ENCODE measurements at places on chromosomes 5 and 9.

- peak; percentile 18 for ATAC-seq
Measured at GRCh38 chr5:42992088-42992879, 47.8 kb downstream of the ANXA2R start.

DNA sequence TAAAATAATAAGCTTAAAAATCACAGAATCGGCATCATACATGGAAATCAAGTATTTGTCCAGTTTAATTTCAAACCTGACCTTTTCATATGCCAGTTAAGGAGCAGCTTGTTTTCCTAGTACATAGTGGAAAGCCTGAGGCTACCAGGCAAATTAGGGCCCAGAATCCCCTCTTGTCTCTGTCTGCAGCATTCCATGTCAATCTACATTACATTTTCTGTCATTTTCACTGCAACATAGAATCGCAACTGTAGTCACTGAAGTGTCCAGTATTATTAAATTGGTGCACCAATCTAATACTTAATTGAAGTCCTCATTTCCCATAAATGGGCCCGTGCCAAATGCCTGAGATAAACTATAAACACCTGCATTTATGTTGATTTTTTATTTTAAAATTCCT lies 1352.2 kb upstream of the ACO1 start:
- ATAC-seq, result no peak

- ATAC-seq, result no peak
Measured at GRCh38 chr9:24041160-24041690, 215.2 kb upstream of the ELAVL2 start.

DNA sequence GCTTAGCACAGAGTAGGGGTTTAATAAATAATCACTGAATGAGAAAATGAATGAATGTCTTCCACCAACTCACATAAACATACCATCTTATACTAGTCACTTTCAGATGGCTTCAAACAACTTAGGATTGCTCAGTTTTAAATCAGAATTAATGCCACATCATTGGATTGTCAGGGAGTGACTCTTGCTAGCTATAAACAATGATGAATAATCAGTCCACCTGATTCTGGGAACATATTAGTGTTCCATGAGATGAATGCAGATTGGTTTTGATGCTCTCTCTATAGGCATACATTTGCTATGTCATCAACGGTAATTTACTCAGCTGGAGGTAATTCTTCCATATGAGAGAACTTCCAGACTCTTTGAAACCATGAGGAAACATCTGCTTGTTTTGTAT lies 97.4 kb downstream of the CDH9 start:
- no peak for ATAC-seq

- ATAC-seq, result peak; percentile 47
Measured at GRCh38 chr5:75051217-75051751, 1.1 kb downstream of the GCNT4 start.

- ATAC-seq, result no peak
Measured at GRCh38 chr5:68557162-68557936, 341.8 kb downstream of the PIK3R1 start.

DNA sequence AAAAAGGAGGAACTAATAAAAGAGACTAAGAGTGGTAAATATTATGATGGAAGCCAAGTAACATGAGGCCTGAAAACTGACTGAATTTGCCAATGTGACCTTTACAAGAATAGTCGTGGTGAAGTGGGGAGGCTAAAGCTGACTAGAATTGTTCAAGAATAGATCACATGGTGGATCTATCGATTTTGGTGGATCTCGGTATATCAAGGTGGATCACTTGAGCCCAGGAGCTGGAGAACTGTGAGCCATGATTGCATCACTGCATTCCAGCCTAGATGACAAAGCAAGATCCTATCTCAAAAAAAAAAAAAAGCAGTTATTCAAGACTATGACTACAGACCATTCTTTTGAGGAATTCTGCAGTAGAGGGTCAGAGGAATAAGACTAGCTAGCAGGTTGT lies 15.1 kb downstream of the ERMP1 start:
- ATAC-seq, result no peak

- no peak for ATAC-seq
Measured at GRCh38 chr5:154370813-154371212, 75.0 kb upstream of the SAP30L start.

GRCh38 chr5:98604721-98605425 lies 168.6 kb upstream of the RGMB start:
- ATAC-seq, result no peak

DNA sequence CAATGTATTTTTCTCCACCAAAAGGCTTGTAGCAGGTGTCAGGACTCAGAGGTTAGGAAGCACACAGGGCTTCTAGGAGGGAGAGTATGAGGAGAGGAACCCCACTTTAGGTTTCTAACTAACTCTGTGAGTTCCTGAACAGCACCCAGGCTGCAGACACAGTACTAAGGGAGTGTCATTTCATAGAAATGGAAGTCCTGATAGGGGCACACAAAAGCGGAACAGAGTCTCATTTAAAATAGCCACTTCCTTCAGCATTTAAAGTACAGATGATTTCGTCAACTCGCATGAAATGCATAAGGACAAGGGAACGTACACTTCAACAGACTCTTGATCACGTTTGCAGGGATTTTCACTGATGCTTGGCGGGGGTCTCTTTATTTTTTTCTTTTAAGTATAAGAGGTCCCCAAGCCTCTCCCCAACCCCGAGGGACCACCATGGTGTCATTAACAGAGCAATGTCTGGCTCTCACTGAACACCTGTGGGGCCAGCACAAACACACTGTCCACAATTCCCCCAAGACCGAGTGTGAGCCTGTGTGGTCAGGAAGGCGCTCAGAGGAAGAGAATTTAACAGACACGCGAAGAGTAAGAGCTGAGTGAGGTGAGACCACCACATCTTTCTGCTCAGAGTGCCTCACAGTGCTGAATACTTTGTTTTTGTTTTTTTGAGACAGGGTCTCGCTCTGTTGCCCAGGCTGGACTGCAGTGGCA lies 82.3 kb downstream of the SECISBP2 start:
- peak; percentile 18 for ATAC-seq

- ATAC-seq, result no peak
Measured at GRCh38 chr5:9495121-9495520, 50.8 kb downstream of the SEMA5A start.

GRCh38 chr5:69219939-69220338 lies 14.7 kb upstream of the CDK7 start:
- ATAC-seq, result no peak

GRCh38 chr9:112009656-112010055 lies 113.0 kb downstream of the UGCG start:
- ATAC-seq, result no peak

- no peak for ATAC-seq
Measured at GRCh38 chr5:24347158-24347557, 297.6 kb downstream of the CDH10 start.

DNA sequence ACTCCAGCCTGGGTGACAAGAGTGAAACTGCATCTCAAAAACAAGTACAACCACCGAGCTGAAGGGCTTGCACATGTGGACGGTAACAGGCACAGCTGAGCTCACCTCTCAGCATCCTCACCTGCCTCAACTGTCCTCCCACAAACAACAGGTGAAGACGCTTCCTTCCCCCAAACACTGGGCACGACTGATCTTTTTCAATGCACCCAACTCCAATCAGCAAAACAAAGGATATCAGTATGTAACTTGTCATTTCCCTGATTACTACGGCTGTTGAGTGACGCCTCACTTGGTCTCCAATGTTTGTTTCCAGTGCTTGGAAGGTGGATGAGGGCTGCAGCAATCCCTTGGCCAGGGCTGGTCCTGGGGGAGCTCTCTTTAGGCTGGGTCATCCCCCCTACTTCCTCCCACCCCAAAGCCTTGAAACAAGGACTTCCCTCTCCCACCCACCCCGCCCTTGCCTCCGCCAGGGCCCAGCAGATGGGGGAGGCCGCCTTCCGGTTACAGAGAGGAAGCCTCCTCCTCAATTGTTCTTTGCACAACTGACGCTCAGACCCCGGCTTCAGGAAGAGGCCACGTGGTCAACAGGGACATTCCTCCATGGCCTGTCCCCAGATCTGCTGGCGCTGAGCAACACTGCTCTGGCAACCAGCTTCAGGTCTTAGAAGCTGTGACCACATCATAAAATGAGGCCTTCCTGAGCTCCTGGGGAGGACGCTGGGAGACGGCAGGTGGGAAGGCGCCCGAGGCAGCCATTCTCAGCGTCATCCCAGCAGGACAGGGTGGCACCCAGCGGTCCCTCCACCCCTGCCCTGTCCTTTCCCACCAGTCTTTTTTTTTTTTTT lies 5.9 kb downstream of the FAM78A start:
- ATAC-seq, result no peak

DNA sequence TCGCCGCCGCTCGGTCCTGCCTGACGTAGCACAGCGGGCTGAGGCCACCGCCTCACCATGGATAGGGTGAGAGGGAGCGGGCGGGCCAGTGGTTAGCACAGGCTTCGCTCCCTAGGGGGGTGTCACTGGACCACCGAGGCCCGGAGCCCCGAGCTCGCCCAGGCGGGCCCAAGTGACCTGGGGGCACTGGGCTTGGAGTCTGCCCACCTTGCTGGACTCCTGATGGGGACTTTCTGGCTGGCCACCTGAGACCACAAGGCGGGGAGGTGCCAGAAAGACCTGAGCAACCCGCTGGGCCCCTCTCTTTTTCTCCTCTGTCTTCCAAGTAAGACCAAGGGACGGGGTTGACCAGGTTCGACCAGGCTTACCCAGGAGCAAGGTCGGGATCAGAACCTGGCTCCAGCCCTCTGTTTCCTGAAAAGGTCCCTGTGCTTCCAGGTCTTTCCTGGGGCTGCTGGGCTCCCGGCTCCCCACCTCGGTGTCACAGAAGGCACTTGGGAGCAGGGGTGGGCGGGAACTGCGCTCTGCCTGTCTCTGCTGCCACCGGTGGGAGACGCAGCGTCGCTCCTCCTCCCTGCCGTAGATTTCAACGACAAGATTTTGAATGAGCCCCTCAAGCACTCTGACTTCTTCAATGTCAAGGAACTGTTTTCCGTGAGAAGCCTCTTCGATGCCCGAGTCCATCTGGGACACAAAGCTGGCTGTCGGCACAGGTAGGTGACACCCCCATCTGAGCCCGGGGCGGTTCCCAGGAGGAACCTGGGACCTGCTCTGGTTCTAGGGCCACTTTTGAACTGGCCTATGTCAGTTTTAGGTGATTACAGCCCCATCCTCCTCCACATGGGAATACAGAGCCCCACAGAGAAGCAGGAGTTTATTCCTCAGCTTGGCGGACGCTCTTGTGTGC lies 1.0 kb downstream of the MRPS2 start:
- ATAC-seq, result no peak

DNA sequence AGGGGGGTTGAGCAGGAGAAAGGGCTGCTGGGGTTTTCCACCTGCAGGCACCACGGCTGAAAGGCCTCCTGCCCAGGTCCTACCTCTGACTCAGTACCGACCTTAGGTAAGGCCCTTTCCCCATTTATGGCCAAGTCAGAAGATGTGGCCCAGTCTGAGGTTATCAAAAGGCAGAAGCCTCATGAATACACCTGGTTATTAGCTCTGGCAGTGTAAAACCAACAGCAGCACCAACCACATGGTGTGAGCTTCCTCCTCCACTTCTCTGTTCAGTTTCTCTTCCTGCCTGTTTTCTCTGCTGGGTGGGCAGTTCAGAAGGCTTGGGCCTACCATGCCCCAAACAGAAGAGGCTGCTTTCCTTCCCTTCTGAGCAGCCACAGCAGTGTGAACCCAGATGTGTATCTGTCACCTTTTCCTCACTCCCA lies 86.9 kb downstream of the UGCG start:
- ATAC-seq, result peak; percentile 64

GRCh38 chr5:43245724-43246385 lies 53.8 kb downstream of the NIM1K start:
- no peak for ATAC-seq

- no peak for ATAC-seq
Measured at GRCh38 chr9:8255850-8256249, 456.3 kb upstream of the DMAC1 start.
